ENCODE measurements at places on chromosomes 11 and 22.

DNA sequence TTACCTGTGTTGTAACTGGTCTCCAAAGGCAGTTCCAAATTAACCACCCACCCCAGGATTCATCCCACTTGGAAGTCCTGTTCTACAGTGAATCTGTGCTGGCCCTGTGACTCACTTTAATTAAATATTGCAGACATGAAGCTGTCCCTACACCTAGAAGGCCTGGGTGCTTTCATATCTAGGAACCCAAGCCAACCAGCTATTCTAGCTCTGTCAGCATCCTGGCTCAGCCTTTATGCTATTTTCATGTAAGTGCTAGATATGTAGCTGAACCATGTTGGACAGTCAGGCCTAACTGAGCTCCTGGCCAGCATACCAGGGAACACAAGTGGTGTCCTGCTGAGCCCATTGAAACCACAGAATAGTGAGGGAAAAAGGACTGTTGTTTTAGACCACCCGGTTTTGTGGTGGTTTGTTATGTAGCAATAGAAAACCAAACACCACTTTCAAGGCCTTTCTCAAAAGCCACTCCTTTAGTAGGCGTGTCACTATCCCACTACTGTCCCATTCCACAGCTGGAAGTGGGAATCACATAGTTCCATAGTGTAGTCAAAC lies 30.3 kb downstream of the CNTF start:
- DNase-seq: no peak

GRCh38 chr11:2091112-2091746 lies 48.0 kb downstream of the IGF2 start:
- DNase-seq: no peak

DNA sequence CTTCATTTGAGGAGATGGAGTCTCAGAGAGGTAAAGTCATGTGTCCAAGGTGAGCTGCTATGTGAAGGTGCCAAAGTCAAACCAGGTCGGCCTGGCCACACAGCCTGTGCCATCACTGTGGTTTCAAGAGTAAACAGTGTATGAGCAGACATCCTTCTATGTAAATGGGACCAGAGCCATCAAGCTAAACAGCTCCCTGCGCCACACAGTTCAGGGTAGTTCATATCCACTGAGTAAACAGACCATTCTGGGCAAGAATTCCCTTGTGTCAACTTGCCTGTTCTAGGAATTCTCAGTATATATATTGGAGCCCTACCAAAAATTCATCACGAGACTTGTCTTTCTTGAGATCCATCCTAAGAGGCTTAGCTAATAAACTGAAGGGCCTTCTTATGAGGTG lies 77.5 kb downstream of the AMOTL1 start:
- no peak for DNase-seq

DNA sequence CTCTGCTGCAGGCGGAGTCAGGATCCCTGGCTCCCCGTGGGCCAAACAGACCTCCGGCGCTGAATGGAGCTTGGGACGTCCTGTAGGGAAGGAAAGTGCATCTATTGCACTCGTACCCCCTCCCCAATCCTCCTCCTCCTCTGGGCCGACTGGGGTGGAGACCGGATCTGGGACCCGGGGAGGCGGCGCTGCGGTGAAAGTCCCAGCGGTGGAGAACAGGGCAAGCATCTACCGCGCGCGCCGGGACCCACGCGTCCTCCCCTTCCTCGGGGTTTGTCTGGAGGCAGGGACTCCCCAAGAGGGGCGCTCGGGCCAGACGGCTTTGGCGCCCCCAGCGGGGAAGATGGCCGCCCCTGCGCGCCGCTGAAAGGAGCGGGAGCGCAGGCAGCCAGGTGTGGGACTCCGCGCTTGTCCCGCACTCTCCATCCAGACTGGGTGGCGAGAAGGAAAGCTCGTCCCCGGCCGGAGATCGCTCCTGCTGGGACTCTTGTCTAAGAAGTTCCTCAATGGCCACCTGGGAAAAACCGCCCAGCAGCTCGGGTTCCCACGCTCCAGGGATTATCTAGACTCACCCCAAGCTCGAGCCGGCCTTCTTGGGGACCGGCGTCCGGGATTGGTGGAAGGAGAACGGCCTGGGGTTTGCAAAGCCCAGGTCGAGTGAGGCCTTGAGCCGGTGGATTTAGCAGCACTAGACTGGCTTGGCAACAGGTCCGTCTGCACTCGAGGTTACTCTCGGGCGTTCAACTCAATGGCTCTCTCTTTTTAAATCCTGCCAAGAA lies 718 bp downstream of the FADS2 start:
- DNase-seq: no peak

- DNase-seq: peak; percentile 85
Measured at GRCh38 chr11:819943-820649, 1.4 kb downstream of the PNPLA2 start.

Data from dermis microvascular lymphatic vessel endothelial cell (primary cell).